ENCODE measurements at places on chromosomes 11 and 22.

GRCh38 chr22:28044546-28045173 lies 125.6 kb upstream of the PITPNB start:
- no peak for DNase-seq

GRCh38 chr11:71332447-71332846 lies 80.1 kb upstream of the SHANK2 start:
- no peak for DNase-seq

DNA sequence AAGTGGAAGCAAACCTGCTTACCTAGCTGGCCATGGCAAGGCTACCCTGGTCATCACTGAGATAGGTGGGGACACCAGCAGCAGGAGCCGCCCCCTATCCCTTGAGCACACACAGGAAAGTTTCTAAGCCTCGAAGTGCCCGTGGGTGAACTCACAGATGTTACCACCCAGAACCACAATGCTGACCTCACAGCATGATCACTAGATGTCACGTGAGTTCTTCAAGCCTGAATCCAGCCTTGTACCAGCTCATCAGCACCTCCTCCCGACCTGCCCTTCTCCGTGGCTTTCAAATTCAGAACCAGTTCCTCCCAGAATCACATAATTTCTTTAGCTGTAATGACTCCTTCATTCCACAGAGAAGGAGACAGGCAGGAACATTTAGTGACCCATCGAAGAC lies 24.7 kb upstream of the TIMP3 start:
- DNase-seq, result no peak

GRCh38 chr11:110349138-110349996 lies 53.0 kb upstream of the RDX start:
- no peak for DNase-seq

DNA sequence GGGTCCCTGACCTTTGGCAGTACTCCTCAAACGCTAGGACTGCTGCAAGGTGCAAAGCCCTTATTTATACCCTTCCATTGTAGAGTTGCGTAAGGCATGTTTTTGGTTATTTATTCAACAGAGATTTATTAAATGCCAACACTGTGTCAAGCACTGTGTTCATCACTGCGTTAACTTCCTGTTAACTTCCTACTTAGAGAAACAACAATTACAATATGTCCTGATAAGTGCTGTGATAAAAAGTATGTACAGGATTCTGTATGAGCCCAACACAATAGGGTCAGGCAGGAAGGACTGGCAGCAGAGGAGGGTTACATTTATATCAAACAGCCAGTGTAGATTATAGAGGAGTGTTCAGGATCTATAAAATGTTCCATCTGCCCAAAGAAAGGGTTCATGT lies 812.8 kb upstream of the API5 start:
- DNase-seq, result no peak

DNA sequence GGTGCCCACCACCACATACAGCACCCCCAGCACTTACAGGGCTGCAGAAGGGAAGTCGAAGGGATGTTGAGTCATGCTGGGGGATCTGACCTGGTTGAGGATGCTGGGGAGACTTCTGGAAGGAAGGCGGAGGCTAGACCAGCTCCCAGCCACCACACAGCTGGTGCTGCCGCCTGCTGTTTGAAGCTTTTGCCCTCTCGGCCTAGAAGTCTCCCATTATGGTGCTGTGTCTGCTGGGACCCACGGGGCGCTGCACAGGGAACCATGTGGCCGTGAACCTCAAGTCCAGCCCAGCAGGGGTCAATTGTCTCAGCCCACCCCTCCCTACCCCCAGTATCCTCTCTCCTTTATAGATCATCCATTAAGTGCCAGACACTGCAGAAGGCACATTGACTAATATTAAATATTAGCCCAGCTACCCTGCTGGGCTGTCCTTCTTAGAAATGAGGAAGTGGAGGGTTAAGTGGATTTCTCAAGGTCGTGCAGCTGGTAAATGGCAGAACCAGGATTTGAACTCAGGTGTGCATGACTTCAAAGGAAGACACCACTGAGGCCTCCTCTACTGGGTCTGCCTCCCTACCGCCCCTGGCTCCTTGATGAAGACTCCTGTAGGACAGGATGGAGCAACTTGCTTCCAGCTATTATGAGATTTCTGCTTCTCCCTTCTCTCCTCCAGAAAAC lies 49.7 kb downstream of the CYTH4 start:
- peak; percentile 92 for DNase-seq

DNA sequence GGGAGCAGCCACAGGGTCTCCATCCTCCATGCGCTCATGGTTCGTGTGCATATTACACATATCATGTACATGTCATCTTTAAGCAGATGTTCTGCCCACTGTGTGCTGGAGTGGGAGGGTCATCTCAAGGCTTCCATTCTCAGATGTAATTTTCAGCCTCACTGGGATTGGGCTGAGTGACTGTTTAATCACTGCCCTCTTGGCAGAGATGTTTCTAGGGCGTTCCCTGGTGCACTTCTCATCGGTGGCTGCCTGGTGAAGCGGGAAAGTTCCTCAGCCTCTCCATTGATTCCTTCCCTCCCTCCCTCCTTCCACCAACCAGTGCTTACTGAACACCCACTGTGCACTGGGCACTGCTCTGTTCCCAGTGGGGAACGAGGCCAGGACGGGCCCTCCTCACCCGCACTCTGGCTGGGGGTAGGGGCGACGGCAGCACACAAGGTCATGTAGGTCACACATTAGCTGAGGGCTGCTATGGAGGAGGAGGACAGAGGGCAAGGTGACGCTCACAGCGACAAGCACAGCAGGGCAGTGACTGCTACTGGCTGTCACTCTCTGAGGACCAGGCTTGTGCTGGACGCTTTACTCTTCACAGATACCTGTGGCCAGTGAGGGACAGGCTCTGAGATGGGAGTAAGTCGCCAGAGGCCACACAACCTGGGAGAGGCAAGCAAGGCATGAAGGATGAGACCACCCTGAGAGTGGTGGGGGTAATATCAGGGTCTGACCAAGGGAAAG lies 22.9 kb downstream of the GNAZ start:
- DNase-seq, result no peak

- DNase-seq, result no peak
These were observed 8.6 kb upstream of the TPP1 start for GRCh38 chr11:6627762-6628241.

DNA sequence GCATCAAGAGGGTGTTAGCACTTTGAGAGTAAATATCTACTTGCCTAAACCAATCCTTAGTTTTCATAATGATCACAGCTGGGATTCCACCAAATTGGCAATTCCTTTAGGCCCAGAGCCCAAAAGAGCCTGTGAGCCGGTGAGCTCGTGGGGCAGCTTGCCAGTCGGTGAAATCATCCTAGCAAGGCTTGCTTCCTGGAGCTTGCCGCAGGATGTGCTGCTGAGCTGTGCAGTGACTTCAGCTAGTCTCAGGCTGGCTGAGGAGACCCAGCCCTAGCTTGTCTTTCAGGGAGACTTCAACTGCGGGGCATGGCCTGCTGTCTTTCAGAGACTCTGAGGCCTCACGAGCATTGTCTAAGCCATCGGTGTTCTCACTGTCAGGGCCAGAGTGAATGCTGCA lies 73.6 kb upstream of the SUSD2 start:
- DNase-seq, result peak; percentile 25

All from ACHN (cell line).